ENCODE measurements at places on chromosomes 13 and 19.
A peak's percentile ranks its signal among the peaks of the same experiment; 100 is the strongest.

- no peak for DNase-seq
Measured at GRCh38 chr19:31071136-31071855, 277.9 kb downstream of the TSHZ3 start.

- no peak for DNase-seq
Measured at GRCh38 chr13:84649853-84650252, 767.6 kb upstream of the SLITRK1 start.

DNA sequence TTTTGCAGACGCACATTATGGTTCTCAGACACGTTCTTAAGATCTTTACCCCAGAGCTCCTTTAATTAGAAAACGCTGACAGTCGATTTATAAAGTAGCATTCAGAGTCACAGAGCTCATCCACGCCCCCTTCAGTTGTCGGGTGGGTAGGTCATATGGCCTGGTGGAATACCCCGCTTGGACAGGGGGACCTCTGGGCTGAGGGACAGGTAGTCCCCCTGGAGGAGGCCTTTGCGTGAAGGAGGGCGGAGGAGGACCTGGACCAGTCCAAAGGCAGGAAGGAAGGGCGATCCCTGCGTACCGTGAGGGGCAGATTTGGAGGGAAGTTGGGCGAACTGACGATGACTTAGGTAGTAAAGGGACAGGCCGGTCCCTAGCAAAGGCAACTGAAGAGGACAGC is 20.5 kb downstream of the VASP start:
- no peak for DNase-seq

GRCh38 chr13:25266706-25267105 is 20.6 kb downstream of the MTMR6 start:
- DNase-seq, result no peak

- DNase-seq, result peak; percentile 82
Measured at GRCh38 chr19:35318679-35319448, 10.1 kb upstream of the CD22 start.

GRCh38 chr13:104198801-104199200 is 1132.6 kb upstream of the SLC10A2 start:
- no peak for DNase-seq

DNA sequence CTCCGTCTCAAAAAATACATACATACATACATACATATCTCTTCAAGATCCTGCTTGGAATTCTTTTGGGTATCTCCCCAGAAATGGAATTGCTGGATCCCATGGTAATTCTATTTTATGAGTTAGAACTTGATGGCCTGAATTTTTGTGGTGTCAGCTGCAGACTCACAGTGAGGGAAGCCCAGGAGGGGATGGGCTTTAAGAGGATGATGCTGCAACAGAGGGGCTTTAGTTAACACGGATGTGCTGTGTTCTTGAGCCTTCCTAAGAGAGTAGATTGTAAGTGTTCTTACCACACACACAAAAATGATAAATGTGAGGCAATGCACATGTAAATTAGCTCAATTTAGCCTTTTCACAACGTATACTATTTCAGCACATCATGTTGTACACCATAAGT is 31.8 kb downstream of the CACNG6 start:
- DNase-seq, result no peak

- DNase-seq, result no peak
Measured at GRCh38 chr13:29743201-29743786, 107.1 kb downstream of the UBL3 start.

GRCh38 chr13:19794631-19795030 is 11.9 kb upstream of the PSPC1 start:
- DNase-seq, result no peak

DNA sequence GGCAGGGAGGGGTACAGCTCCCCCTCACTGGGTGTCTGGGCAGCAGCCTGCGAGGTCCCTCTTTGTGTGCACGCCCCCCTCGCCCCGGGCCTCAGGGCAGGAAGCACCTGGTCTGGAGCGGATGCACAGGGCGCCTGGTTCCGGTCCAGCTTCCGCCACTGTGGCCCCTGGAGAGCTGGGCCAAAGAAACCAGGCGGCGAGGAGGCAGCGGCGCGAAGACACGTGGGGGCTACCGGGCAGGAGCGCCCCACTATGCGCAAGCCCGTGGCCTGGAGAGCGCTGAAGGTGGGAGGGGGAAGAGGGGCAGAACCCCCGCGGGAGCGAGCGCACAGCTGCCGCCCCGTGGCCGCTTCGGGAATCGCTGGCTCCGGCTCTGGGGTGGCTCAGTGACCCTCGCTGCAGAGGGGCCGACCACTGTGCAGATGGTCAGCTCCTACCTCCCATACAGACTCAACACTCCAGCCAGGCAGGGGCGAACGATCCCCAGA is 1.7 kb upstream of the LYL1 start:
- DNase-seq, result peak; percentile 58

DNA sequence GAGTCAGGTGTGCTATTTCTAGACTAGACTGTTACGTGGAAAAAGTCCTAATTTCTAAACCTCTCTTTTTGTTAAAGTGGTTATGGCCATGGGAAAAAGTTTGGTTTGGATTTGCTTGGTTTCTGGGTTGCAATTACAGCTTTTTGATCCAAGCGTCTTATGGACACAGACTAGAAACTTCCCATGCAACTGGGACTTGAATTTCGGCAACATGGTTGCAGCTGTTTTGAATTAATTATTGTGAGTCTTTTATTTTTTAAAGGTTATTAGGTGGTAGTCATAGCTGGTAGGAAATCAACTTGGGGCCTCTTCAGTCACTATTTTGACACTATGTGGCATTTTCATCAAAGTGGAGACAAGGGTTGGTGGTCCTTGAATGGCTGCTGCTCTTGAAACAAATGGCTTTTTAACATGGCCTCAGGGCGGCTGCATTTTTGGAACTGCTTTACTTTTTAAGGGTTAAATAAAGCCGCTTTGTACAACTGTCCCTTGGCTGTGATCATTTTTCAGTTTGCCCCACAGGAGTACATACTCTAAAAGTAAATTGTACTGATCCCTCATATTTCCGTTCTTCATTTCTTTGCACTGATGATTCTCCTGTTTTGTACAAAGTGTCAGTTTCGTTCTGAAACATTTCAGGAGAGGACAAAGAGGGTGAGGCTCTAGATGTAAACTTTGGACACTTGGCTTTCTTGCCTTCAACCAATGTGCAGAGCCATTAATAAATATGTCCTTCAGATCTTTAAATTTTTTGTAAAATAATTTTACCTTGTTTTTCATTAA is 15.9 kb downstream of the HNRNPM start:
- no peak for DNase-seq

GRCh38 chr19:1560286-1560882 is 7.7 kb downstream of the MEX3D start:
- no peak for DNase-seq

DNA sequence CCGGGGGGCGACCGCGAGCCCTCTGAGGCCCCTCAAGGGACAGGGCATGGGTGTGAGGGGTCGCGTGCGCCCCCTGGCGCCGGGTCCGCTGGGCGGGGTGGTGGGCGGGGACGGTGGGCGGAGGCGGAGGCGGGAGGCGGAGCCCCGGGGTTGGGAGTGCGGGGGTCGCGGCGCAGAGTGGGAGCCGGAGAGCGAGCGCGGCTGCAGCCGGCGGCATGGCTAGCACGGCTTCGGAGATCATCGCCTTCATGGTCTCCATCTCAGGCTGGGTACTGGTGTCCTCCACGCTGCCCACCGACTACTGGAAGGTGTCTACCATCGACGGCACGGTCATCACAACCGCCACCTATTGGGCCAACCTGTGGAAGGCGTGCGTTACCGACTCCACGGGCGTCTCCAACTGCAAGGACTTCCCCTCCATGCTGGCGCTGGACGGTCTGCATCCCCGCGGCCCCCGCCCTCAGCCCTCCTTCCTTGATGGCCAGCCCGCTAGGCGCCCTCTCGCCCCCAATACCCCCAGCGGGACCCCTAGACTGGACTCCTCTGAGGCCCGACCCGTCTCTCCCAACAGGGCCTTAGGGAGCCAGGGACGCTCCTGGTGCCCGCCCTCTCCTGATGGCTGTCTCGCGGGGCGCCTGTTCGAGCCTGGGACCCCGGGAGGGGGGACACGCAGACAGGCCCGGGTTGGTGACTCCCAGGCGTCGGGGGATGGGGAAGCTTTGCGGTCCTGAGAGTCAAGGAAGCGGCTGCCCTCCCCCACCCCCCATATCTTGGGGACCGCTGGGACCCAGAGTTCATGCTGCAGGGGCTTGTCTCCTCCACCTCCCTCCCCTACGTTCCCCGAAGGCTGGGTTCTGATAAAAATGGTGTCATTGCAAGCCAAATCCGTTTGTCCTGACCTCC is at the start of gene CLDN10:
Gene CLDN10 (plus strand): TSS at position 182 of the 903 bp plus-strand sequence. CDS start 34 bp downstream, at position 216.
- no peak for DNase-seq

GRCh38 chr13:36062249-36062648 is 68.9 kb downstream of the DCLK1 start:
- DNase-seq, result no peak

DNA sequence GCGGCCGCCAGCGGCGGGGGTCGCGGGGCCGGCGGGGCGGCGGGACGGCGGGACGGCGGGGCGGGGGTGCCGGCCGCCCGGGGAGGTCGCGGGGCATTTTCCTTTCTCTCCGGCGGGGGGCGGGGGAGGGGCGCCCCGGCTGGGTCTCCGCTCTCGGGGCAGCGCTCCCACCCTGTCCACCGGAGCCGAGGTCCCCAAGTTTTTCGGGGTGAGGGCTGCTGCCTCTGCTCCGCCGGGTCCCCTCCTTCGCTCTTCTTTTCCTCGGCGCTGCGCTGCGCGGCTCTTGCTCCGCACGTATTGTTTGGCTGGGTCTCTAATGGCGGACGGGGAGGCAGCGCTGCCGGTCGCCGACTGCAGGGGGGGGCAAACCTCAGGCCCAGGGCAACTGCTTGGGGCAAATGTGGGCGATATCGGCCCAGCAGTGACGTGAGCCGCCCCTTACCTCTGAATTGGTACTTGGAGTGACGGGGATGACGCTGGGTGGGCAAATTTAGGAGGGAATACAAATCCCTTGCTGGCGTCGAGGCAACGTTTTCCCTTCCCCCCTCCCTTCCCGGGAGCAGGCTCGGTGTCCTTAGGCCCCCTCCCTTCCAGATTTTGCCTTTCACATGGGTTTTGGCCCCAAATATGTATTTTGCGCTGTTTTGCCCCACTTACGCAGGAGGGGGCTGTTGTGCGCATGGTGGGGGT is 759 bp downstream of the ZMYM2 start:
- peak; percentile 59 for DNase-seq

- no peak for DNase-seq
Measured at GRCh38 chr13:21022056-21022979, 39.1 kb downstream of the LATS2 start.

GRCh38 chr13:21429211-21429610 is 29.9 kb downstream of the ZDHHC20 start:
- no peak for DNase-seq

- no peak for DNase-seq
Measured at GRCh38 chr19:1455002-1455335, 5.0 kb downstream of the APC2 start.

- no peak for DNase-seq
Measured at GRCh38 chr13:85575110-85575509, 224.1 kb downstream of the SLITRK6 start.

- DNase-seq, result peak; percentile 83
Measured at GRCh38 chr19:46639358-46640182, 3.6 kb upstream of the GNG8 start.

DNA sequence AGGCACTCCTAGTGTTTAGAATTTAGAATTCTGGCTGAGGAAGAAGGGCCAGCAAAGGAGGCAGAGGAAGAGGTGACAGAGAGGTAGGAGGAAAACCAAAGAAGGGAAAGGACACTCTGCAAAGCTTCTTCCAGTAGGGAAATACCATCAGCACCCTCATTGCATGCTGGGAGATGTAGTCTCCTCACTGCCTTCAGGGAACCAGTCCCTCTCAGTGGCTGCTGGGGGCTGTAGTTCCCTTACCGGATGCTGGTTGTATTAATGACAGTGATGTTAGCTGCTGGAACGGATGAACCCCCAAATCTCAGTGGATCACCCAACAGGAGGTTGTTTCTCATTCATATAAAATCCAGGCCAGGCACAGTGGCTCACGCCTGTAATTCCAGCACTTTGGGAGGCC is 10.1 kb downstream of the GRIN2D start:
- peak; percentile 82 for DNase-seq

- no peak for DNase-seq
Measured at GRCh38 chr13:43113603-43114002, 90.2 kb downstream of the DNAJC15 start.

DNA sequence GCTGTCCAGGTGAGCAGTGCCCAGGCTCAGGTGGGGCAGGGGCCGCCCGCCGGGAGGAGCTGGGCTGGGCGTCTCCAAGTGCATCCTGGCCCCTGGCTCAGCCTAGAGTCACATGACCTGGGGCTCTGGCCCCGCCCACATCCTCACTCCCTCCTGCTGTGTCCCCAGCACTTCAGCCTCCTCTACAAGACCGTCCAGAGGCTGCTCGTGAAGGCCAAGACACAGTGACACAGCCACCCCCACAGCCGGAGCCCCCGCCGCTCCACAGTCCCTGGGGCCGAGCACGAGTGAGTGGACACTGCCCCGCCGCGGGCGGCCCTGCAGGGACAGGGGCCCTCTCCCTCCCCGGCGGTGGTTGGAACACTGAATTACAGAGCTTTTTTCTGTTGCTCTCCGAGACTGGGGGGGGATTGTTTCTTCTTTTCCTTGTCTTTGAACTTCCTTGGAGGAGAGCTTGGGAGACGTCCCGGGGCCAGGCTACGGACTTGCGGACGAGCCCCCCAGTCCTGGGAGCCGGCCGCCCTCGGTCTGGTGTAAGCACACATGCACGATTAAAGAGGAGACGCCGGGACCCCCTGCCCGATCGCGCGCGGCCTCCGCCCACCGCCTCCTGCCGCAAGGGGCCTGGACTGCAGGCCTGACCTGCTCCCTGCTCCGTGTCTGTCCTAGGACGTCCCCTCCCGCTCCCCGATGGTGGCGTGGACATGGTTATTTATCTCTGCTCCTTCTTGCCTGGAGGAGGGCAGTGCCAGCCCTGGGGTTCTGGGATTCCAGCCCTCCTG is 16.8 kb upstream of the CELF5 start:
- no peak for DNase-seq

GRCh38 chr19:10430505-10431253 is 10.3 kb downstream of the PDE4A start:
- DNase-seq, result peak; percentile 86

- DNase-seq, result no peak
Measured at GRCh38 chr13:72648513-72649065, 78.8 kb downstream of the MZT1 start.

GRCh38 chr19:33665776-33666595 is 44.2 kb downstream of the CHST8 start:
- no peak for DNase-seq

GRCh38 chr13:61774903-61775302 is 359.3 kb upstream of the PCDH20 start:
- DNase-seq, result no peak

- no peak for DNase-seq
Measured at GRCh38 chr19:38707512-38708114, 36.7 kb downstream of the CAPN12 start.

- no peak for DNase-seq
Measured at GRCh38 chr19:16373989-16374388, 49.4 kb downstream of the KLF2 start.
